NCI-H1417 treated with DMSO at 0.1 percent for 48 hours (cell line): ENCODE measurements at places on chromosomes 5 and 9.

DNA sequence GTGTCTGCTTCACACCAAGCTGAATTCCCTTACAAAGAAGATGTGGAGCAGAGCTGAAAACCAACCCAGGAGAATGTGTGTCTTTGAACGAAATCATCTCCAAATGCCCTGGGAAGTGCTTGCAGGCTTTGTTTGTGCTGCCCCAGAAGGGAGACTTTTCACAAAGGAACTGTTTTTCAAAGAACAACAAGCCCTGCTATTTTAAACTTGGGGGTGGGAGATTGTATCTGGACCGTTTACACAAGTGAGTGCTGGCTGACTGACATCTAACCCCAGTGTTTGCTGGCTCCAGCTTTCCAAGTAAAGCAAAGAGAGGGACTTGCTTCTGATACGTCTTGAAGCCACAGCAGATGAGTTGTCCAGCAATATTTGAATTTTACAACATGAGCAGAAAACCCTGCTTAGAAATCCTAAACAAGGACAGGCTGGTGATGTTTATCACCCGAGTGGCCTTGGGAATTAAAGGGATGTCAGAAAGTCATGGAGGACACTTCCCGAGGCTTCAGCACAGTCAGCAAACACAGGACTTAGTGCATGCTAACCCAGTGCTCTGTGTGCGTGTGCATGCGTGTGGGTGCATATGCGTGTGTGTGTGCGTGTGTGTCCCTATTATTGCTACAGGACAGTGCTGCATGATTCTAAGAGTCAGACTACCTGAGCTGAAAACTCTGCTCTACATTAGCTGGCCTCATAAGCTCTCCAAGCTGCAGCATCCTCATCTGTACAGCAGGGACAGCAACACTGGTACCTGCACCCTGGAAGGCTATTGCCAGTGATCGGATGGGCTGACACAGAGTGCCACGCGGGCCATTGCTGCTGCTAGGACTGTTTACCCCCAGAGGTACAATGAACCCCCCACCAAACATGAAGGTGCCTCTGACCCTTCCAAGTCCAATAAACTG, 1.4 kb downstream of the ADAMTS12 start:
- no peak for DNase-seq

GRCh38 chr5:8396756-8397155, 527.8 kb downstream of the MTRR start:
- DNase-seq, result no peak

DNA sequence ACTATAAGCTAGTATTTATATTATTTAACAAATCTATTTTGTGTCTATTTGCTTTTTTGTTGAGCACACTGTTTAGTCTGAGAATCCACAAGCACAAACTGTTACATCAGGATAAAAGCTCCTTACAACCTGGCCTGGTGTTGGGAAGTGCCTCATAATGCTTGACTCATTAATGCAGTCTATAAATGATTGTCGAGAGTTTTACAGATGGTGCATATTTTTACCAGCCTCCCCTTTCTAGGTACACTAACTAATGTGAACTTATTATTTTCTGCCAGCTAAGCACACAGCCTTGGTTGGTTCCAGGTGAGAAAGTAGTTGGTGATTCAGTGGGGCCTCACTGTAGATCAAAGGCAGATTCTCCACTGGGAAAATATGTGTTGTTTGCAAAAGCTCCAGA, 151.0 kb upstream of the ADAMTS16 start:
- DNase-seq, result no peak

DNA sequence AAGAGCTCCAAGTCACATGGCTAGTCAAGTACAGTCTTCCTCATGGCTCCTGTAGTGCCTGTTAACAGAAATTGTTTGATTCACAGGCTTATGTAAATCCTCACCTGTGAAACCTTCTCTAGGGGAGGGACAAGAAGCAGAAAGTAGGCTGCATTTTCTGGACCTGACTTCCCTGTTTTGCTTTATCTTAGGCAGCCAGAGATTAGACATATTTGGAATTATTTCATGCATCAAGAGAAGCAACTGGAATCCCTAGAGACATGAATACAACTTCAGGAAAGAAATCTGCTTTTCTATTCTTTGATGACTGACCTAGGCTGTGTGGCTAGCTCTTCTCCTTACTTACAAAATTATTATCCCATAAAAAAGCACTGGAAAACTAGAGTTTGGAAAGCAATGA, 52.3 kb downstream of the CAST start:
- no peak for DNase-seq

GRCh38 chr5:84392836-84393235, 8.2 kb upstream of the EDIL3 start:
- no peak for DNase-seq

DNA sequence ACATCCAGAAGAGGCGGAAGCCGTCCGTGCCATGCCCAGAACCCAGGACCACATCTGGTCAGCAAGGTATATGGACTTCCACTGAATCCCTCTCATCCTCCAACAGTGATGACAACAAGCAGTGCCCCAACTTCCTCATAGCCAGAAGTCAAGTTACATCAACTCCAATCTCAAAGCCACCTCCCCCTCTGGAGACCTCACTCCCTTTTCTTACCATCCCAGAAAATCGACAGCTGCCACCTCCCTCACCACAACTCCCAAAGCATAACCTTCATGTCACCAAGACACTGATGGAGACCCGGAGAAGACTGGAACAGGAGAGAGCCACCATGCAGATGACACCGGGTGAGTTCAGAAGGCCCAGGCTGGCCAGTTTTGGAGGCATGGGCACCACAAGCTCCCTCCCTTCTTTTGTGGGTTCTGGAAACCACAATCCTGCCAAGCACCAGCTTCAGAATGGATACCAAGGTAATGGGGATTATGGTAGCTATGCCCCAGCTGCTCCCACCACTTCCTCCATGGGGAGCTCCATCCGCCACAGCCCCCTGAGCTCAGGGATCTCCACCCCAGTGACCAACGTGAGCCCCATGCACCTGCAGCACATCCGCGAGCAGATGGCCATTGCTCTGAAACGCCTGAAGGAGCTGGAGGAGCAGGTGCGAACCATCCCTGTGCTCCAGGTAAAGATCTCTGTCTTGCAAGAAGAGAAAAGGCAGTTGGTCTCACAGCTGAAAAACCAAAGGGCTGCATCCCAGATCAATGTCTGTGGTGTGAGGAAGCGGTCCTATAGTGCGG, 130.3 kb upstream of the DMRT1 start:
- DNase-seq, result no peak

DNA sequence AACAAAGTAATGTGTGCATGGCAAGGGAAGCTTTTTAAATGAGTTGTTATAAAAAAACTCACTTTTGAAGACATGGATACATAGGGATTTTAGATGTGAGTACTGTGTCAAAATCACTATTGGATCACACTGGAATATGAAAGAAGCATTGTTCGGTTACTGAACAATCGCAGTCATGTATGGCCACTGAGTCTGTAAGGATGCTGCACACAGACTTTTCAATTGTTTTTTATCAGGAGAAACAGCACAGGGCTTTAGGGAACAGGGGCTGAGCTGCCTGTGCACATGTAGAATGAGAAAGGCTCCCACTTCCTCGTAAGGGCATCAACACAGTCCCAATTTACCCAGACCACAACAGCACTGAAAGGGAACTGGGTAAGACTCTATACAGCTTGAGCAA, 1333.9 kb upstream of the DMAC1 start:
- no peak for DNase-seq

GRCh38 chr5:8829323-8830029, 716.4 kb downstream of the SEMA5A start:
- DNase-seq, result no peak

- DNase-seq, result no peak
These were observed 56.9 kb upstream of the SMIM23 start for GRCh38 chr5:171728686-171729085.

GRCh38 chr5:145362266-145362665, 472.9 kb downstream of the PRELID2 start:
- no peak for DNase-seq

GRCh38 chr9:116141864-116142561, 11.6 kb upstream of the PAPPA start:
- no peak for DNase-seq

GRCh38 chr5:16666883-16667398, 50.1 kb upstream of the RETREG1 start:
- no peak for DNase-seq
